ENCODE measurements at places on chromosomes 4 and X.

- DNase-seq = no peak
Measured at GRCh38 chr4:40980318-40980883, 230.6 kb downstream of the NSUN7 start.

- no peak for DNase-seq
Measured at GRCh38 chrX:111854556-111855490, 21.2 kb upstream of the TRPC5OS start.

- no peak for DNase-seq
Measured at GRCh38 chrX:148649145-148649795, 148.9 kb downstream of the AFF2 start.

GRCh38 chrX:66050140-66050569 is 10.3 kb upstream of the VSIG4 start:
- DNase-seq = no peak

DNA sequence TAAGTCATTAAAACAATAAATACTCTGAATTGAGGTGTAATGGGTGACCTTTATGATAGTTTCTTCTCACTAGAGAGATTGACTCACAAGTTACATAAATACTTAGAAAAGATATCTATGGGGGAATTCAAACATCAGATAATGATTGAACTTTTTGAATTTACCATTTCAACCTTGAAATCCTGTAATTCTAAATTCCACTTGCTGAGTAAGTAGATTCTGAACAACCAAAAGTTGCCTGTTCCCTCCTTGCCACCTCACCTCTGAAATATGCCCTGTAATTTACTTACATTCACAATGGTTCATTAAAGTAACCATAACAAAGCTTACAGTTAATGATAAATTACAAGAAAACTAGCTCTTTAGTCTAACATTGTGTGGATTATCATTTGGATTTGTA is 43.3 kb upstream of the SLC39A8 start:
- no peak for DNase-seq

DNA sequence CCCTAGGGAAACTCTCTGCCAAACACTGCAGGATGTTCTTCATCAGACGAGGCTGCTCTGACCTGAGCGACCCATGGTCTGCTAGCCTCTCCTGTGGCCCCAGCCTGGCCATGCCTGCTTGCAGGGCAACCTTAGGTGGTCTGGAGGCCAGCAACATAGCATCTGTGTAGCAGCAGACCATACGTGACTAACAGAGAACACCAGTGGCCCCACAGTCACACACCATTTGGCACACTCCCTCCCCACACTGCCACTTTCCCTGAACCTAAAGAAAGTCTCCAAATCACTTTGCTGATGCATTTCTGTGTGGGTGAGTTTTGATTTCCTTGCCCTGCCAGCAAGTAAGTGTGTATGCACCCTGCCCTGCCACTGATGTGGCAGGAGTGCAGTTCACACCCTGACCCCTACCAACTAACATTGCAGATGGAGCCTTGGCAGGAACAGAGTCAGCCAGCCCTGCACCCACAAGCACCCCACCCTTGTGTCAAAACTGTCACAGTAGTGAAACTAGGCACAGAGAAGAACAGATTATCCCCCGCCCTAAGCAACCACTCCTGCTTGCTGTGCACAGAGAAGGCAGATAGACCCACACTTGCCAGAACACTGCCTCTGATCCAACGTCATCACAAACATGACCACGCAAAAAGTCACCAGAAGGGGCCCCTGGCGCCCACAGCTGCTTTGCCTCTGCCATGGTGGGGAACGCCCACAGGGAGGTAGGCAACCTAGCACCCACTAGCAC is 249.1 kb downstream of the SPIN4 start:
- DNase-seq = no peak

GRCh38 chr4:159697322-159698283 is 594.7 kb downstream of the RAPGEF2 start:
- no peak for DNase-seq

Measured in left forelimb (tissue), 1 donor.